CD4-positive, alpha-beta T cell treated with Interleukin-6 at 100 ng/mL for 8 hours (primary cell): ENCODE measurements at places on chromosomes 2 and 18.

GRCh38 chr2:150051004-150051403, 436.5 kb downstream of the RND3 start:
- DNase-seq = no peak

GRCh38 chr2:128313091-128313836, 5.4 kb downstream of the HS6ST1 start:
- no peak for DNase-seq

- peak; percentile 68 for DNase-seq
These were observed 35.4 kb downstream of the STAT4 start for GRCh38 chr2:191115391-191115790.

GRCh38 chr18:32980896-32981295, 208.1 kb upstream of the KLHL14 start:
- no peak for DNase-seq

- DNase-seq = no peak
These were observed 228.9 kb downstream of the CELF4 start for GRCh38 chr18:37336568-37337285.

- no peak for DNase-seq
These were observed 150.6 kb downstream of the TXNL1 start for GRCh38 chr18:56487801-56488200.

DNA sequence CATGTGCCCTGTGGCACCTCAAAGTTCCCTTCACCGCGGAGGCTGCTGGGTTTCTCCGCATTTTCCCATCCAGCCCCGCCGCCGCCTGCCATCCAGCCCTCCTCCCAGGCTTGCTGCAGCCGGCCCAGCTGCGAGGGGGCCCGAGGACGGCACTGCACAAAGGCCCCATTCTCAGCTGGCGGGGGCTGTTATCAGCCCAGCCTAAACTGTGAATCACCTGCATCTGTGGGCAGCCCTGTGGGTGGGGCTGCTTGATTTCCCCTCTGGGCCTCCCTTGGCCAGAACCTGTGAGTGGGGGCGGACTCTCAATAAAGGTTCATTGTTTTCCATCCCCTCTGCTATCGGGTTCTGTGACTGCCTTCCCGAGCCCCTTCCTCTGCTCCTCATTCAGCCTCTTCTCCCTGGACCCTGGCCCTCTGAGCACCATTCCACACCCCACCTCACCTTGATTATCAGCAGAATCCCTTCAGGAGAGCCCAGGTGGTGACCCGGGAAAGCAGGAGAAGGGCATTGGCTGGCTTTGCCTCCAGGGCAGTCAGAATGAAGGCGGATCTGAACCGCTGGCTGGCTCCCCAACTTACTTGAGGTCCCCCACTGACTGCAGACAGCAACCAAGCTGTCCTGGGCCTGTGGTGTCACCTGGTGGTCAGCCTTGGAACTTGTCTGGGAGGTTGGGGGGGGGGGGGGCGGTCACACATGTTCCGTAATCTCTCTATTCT, 204.5 kb downstream of the ZFP36L2 start:
- DNase-seq = no peak

DNA sequence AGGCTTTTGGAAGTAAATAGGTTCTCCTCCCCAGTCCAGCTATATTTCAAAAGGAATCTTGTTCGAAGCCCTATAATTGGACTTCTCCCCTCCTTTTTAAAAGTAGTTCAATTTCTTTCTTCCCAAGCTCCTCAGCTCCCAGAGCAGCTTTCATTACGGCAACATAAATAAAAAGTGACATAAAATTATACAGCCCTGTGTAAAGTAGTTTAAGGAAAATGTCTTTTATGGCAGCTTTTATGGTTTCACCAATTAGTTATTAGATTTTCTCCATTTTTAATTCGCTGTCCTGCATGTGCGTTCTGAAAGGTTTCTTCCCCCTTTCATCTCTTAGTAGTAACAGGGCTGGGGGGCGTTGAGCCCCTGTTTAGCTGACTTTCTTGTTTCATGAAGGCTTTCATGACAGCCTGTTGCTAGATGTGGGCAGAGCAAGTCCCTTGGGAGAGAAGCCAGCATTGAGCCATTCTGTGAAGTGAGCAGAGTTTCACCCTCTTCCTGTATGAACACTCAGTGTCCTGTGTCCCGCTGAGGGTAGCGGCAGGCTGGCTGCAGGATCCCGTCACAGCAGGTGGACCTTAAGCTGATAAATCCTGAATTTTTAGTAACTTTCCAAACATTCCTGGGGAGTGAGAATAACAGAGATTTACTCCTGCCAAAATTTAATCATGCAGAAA, 229.7 kb upstream of the SPRED2 start:
- DNase-seq = no peak

GRCh38 chr2:44524347-44524926, 162.7 kb downstream of the CAMKMT start:
- DNase-seq = no peak

GRCh38 chr2:70983506-70984227, 5.2 kb downstream of the ANKRD53 start:
- no peak for DNase-seq

- DNase-seq = no peak
These were observed 25.1 kb upstream of the GPR17 start for GRCh38 chr2:127620866-127621265.

DNA sequence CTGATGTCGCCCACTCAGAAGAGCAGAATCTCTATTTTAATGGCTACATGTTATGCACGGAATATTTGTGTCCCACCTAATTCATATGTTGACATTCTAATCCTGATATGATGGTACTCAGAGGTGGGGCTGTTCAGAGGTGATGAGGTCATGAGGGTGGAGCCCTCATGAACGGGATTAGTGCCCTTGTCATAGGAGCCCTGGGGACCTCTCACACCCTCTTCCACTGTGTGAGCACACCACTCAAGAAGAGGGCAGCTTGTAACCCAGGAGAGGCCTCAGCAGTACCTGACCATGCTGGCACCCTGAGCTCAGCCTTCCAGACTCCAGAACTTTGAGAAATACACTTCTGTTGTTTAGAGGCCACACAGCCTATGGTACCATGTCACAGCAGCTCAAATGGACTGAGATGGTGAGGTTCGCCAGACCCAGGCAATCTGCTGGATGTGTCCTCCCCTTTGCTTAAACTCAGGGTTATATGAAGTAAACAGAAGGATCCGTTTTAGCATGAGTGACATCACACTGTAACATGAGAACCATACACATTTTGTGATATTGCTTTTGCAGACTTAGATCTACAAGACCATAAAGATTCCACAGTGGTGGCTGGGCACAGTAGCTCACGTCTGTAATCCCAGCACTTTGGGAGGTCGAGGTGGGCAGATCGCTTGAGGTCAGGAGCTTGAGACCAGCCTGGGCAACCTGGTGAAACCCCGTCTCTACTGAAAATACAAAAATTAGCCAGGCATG, 48.7 kb downstream of the ATOH8 start:
- no peak for DNase-seq

DNA sequence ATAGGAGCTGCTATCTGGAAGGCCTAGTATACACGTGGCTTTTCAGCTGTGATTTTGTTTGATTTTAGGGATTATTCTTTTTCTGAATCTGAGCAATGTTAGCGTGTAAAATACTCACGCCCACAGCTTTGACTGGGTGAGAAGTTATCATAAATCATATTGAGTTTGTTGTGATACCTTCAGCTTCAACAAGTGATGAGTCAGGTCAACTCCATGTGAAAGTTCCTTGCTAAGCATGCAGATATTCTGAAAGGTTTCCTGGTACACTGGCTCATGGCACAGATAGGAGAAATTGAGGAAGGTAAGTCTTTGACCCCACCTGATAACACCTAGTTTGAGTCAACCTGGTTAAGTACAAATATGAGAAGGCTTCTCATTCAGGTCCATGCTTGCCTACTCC, at the start of gene GKN1:
GKN1 (plus strand) TSS at position 386 of the 400 bp plus-strand sequence. CDS start 42 bp downstream, outside the sequence.
- no peak for DNase-seq

DNA sequence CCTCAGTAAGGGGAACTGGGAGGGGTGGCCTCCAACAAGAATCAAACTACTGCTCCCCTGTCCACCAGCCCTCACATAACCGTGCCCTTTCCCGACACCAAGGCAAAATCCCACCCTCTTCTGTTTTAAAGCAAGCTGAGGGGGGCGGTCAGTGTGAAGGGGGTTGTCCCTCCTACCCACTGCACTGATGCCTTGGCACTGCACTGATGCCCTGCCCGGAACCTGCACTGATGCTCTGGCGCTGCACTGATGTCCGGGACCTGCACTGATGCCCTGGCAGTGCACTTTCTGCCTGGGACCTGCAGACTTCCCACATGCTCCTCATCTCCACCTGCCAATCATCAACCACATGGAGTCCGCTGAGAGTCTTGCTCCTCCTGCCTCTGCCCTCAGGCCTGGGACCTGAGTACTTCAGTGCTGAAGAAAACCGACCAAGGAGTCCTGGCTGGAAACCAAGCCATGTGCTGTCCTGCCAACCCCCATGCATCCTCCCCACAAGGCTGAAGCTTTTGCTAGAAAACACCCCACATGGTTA, 179.5 kb downstream of the SMAD2 start:
- DNase-seq = no peak

DNA sequence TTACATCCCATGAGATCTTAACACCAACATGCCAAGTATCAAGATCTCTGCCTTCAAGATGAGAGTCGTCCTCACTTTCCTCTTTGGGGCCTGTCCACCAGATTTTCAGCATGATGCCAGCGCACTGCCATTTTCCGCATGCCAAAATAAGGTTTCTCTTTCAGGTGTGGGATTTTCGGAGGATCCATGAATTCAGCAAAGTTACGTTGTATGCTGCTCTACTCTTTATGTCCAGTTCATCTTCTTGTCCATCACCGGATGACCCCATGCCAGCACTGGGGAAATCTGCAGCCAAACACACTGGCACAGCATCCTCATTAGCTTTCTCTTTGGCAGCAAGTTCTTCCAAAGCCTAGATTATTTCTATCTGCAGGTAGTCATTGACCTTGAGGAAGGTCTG, 4.9 kb upstream of the HAAO start:
- DNase-seq = no peak

DNA sequence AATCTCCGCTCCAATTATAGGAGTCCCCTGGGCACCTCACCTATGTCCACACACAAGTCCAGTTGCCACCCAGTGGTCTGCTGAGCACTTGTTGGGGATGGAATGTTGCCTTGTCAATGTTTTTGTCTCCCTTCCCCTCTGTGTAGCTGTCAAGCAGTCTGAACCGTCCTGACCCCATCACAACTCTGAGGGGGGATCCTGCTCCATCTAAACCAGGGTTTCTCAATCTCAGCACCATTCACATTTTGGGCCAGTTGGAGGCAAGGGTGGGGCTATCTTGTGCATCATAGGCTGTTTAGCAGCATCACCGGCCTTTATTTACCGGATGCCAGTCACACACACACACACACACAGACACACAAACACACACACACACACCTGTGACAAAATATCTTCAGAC, 53.0 kb downstream of the CYP26B1 start:
- no peak for DNase-seq

DNA sequence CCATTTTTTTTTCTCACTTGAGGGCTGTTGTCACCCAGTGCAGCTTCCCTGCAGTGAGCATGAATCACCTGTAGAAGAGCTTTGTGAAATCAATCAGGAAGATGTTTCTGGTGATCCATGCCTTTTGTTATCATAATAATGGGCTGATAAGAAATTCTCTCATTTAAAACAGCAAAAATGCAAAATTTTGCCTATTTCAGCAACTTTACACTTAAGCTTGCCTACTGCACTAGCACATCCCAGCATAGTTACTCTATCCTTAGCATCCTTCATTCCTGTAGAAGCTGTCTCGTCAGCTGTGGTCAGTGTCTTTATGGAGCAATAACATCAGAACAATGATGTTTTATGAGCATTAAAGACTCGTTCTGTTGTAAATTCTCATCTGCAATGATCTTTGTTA, 178.6 kb upstream of the ZNF804A start:
- no peak for DNase-seq

DNA sequence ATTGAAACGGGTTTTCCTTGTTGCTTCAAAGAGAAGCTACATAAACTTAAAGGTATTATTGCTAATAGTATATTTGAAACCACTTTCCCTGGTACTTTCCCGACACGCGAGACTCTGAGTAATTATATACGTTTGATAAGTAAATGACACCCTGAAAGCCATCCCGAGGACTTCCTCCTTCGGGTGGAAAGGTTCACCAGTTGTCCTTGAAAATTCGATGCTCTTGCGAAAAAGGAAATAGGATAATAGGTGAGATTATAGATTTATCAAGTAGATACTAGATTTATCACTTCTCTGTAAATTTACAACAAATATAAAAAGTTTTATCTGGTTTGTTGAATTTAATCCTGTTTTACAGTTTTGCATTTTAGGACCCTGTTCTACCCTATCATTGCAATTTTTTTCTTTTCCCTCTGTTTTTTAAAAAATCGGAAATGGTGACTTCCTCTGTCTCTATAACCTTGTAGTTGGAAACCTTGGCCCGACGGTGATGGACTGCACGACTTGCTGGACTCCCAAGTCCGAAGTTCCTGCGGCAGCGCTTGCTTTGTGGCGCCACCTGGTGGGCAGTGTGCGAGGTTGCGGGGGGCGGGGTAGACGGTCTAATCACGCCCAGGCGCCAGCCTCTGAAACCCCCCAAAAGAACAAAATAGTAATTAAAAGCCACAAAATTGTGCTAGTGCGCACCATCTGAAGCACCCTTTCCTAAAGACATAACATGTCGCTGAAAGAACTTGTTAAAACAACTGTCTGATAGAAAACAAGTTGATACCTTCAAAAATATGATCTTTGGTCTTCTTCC, 972 bp upstream of the DLX2 start:
- peak; percentile 44 for DNase-seq

DNA sequence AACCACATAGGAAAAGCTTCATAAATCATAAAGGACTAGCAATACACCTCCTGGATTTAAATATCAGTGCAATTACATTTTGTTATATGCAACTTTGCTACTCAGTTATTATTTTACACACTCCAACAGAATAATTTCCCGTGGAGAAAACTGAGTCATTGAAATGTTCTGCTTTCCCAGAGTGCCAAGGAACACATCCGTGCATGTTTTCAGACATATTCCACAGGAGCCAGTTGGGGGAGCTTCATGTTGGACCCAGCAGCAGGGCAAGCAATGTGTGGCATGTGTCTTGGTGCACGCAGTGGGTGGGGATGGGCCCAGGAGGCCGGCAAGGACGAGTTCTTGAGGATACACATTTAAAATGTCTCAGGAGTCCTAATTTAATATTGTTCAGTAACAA, 14.4 kb upstream of the SMIM21 start:
- DNase-seq = no peak

- DNase-seq = no peak
These were observed 1.0 kb upstream of the PMAIP1 start for GRCh38 chr18:59898609-59899297.

DNA sequence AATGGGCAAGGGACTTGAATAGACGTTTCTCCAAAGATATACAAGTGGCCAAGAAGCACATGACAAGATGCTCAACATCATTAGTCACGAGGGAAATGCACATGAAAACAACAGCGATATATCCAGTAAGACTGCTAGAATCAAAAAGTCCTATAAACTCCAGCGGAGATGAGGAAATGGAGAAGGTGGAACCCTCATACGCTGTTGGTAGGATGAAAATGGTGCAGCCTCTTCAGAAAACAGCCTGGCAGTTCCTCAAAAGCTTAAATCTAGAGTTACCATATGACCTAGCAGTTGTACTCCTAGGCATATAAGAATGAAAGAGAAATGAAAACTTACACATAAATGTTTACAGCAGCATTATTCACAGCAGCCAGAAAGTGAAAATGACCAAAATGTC, 48.1 kb downstream of the HPCAL1 start:
- DNase-seq = no peak
